ENCODE measurements at places on chromosomes 4 and X.

DNA sequence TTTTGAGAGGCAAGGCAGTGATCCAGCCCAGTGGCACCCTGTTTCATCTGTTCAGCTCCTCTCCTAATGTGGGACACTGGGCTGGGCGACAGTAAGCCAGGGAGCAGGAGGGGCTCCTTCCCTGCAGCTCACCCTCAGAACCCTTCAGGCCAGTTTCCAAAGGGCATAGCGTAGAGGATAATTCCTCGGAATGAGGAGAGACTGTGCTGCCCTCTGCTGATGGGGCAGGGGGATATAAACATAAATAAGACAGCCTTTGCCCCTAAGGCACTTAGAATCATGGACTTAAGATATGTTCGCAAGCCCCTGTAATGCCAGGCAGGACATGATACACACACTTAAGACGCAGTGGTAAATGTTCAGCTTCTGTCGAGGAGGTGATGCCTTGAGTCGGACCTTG, 27.9 kb upstream of the ZNF185 start:
- H3K27ac ChIP-seq: no peak overlapping the region
- peaks cover 8% of the 10 kb centered on the region for H3K4me1 ChIP-seq
- no peak overlapping the region for H3K4me3 ChIP-seq

- no peak for DNase-seq
- H3K27ac ChIP-seq: no peak overlapping the region
- H3K27me3 ChIP-seq: no peaks in the 10 kb centered on the region
- H3K36me3 ChIP-seq: no peaks in the 10 kb centered on the region
- peaks cover 15% of the 10 kb centered on the region for H3K4me1 ChIP-seq
- H3K4me3 ChIP-seq: no peak overlapping the region
Observed at GRCh38 chr4:145944886-145945285, 6.3 kb upstream of the ZNF827 start.

DNA sequence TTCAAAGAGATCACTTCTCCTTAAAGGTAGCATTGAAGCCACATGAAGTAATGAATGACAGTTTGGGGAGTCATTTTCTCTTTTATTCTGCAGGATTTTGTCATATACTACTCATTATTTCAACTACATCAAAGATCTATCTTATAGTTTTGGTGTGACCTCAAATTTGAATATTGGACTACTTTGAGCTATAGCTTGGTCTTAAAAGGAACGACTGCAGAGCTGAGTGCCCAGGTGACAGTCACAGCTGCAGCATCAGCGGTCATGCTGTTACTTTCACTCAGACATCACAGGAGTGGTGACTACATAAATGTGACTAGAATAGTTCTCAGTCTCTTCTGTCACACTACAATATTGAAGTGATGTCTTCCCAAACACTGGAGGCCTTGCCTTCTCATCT, 10.7 kb upstream of the SPCS3 start:
- no peak overlapping the region for H3K4me3 ChIP-seq
- no peak for DNase-seq
- H3K27ac ChIP-seq: no peak overlapping the region
- peaks cover 6% of the 10 kb centered on the region for H3K4me1 ChIP-seq

GRCh38 chr4:76251441-76252270, at the start of gene FAM47E:
Gene FAM47E, plus strand, starts transcription at chr4:76251721. Its CDS starts 26 bp downstream, at chr4:76251747.
- peak; percentile 96 for DNase-seq
- H3K27me3 ChIP-seq: peaks cover 50% of the 10 kb centered on the region
- no peaks in the 10 kb centered on the region for H3K36me3 ChIP-seq
- H3K4me1 ChIP-seq: peaks cover 18% of the 10 kb centered on the region
- H3K4me3 ChIP-seq: peak within 1 kb of the TSS; percentile 81

DNA sequence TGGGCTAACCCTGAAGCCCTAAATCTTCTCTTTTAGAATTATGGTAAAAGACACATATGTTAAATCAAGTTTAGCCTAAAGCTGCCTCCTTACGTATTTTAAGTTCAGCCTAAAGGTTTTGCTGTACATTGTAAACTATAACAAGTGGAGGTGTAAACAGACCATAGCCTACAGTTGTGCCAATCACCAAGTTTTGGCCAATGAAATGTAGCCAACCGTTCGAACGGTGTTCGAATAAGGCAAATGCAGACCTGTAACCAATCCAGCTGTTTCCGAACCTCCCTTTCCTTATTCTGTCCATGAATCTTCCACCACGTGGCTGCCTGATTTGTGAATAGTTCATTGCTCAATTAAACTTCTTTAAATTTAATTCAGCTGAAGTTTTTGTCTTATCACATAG, 52.1 kb upstream of the TBC1D9 start:
- no peak for DNase-seq
- peaks cover 6% of the 10 kb centered on the region for H3K4me1 ChIP-seq
- H3K27me3 ChIP-seq: no peaks in the 10 kb centered on the region
- no peaks in the 10 kb centered on the region for H3K36me3 ChIP-seq
- no peak overlapping the region for H3K4me3 ChIP-seq

DNA sequence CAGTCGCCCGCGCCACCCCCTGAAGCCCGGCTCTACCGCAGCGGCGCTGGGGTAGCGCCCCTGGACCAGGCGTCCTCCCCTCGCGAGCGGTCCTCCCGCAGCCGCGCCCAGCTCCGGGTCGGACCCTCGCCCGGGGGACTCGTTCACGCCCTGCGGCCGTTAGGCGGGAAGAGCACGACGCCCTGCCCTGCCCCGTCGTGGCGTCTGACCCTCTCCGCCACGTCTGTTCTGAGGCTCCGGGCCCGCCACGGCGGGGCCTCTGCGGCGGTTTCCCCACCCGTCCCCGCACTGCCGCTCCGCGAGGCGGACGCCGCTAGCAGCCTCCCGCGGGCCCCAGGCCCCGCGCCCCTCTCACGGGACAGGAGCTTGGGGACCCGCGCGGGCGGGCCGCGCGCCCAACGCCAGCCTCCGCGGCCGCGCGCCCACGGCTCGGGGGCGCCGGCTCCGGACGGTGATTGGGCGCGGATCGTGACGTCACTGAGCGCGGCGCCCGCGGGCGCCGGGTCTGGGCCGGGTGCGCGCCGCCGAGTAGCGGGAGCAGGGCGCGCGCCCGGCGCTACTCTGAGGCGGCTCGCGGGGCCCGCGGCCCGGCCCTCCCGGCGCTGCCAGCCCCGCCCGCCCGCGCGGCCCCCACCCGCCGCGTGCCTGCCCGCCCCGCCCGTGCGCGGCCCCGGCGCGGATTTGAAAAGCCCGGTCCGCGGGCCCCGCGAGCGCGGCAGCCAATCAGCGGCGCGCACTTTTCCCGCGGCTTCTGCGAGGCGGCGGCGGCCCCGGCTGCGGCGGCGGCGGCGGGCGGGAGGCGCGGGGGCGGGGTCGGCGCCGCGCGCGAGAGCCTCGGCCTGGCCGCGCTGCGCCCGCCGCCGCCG, at the start of gene NSD2:
TSS of gene NSD2 (plus strand) at position 816 of the 866 bp plus-strand sequence. CDS start 29,262 bp downstream, outside the sequence.
- peak within 1 kb of the TSS; percentile 95 for H3K27ac ChIP-seq
- DNase-seq: peak; percentile 82
- H3K4me1 ChIP-seq: peaks cover 34% of the 10 kb centered on the region
- no peaks in the 10 kb centered on the region for H3K36me3 ChIP-seq
- H3K4me3 ChIP-seq: peak within 1 kb of the TSS; percentile 82

GRCh38 chr4:1380368-1381151, 25.7 kb downstream of the NKX1-1 start:
- H3K4me1 ChIP-seq: no peaks in the 10 kb centered on the region
- no peaks in the 10 kb centered on the region for H3K27me3 ChIP-seq

DNA sequence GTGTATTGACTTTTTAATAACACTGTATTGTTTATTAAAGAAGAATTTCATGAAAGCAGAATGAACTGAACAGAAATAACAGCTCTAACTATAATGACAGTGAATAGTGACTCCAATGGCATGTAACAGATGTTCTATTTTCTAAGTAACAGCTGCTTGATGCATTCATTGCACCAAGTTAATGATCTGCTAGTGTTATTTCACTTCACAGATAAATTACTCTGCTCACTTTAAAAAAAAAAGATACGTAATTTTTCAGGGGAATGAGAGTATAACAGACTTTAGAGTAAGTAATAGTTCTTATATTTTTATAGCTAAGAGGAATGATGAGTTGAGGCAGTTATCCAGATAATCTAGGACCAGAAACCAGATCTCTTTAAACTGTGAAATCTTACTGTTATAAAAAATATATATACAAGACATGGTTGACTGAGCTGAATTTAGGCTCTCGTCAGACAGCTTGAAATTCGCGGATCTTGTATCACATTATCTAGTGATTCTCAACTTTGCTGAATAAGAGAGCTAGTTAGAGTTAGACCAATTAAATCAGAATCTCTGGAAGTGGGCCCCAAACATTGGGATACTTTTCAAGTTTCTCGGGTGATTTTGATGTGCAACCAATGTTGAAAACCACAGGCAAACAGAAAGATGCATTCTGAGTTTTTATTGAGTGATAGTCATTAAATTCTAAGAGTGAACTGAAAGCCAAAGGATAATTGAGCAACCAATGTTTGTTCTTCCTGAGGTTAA, 840.7 kb downstream of the DMD start:
- no peaks in the 10 kb centered on the region for H3K27me3 ChIP-seq
- no peak overlapping the region for H3K27ac ChIP-seq
- no peaks in the 10 kb centered on the region for H3K36me3 ChIP-seq
- H3K4me3 ChIP-seq: no peak overlapping the region
- no peaks in the 10 kb centered on the region for H3K4me1 ChIP-seq
- DNase-seq: no peak

DNA sequence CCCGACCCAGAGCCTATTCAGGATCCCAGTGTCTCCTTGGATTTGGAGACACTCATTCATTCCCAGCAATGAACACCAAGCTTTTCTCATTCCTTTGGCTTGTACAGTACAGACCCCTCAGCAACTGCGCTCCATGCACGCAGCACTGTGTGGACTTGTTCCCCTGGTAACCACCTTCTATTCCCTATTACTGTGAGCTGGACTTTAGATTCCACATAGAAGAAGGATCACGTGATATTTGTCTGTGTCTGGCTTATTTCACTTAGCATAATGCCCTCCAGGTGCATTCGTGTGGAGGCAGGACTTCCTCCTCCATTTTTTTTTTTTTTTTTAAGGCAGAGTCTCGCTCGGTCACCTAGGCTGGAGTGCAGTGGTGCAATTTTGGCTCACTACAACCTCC, 106.4 kb downstream of the PHKA2 start:
- H3K27me3 ChIP-seq: no peaks in the 10 kb centered on the region
- DNase-seq: no peak
- no peak overlapping the region for H3K27ac ChIP-seq

DNA sequence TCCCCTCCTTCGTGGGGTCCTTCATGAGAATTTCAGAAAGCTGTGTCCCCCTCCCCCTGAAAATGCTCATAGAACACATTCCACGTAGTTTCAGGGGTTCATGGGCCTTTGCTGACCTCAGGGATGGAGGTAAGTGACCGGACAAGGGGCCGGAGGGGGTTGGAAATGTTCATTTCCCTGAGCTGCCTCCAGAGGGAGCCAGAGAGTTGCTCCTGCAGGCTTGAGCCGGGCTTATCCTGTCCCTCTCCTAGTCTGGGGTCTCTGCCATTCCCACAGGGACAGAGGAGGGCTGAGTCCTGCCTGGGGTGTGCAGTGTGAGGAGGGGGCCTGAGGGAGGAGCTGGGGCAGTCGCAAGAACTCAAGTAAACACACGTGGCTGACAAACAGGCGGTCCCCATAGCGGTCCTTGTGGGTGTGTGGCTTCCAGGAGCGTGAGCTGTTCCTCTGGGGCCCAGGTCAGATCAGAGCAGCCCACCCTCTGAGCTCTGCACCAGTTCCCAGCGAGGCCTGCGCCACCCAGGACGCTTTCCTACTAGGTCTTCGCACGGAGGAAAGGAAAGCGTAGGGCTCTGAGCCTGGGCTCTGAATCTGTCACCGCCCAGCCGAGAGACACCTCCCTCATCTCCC, 62.5 kb downstream of the WFS1 start:
- no peak overlapping the region for H3K4me3 ChIP-seq
- H3K27me3 ChIP-seq: no peaks in the 10 kb centered on the region
- DNase-seq: peak; percentile 82
- no peak overlapping the region for H3K27ac ChIP-seq
